ENCODE measurements at places on chromosomes 11 and 22.

DNA sequence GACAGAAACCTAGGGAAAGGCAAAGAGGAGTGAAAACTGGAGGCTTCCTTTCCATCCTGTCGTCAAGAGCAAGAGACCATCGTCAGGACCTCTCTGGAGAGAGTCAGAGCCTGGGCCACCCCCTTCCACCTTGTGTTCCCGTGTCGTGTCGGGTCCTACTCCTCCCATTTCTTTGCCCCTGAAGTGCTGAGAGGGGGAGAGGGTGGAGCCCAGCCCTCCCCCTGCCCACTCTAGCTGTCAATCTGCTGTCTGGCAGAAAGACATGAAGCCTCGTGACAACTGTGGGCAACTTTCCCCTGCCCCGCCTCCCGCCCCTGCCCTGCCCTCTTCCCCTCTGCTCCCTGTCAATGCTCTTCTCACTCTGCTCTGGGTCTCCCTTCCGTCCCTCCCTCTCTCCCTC, 20.6 kb downstream of the ANKK1 start:
- no peak for DNase-seq

DNA sequence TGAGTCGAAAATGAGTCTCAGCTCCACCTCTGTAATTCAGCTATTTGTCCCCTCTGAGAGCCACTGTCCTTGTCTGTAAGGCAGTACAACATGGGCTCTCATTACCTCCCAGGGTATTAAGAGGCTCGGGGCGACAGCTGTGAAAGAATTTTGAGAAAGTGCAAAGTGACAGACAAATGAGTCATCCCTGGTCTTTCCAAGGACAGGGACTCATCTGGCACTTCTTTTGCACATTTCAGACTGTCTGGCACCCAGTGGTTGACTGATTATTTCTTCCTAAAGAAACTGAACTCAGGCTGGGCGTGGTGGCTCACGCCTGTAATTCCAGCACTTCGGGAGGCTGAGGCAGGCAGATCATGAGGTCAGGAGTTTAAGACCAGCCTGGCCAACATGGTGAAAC, 62.1 kb upstream of the ARFGAP3 start:
- DNase-seq: no peak

GRCh38 chr11:32949739-32950138, 57.1 kb downstream of the QSER1 start:
- DNase-seq: no peak

- no peak for DNase-seq
Measured at GRCh38 chr22:46414704-46415103, 79.2 kb downstream of the TRMU start.

DNA sequence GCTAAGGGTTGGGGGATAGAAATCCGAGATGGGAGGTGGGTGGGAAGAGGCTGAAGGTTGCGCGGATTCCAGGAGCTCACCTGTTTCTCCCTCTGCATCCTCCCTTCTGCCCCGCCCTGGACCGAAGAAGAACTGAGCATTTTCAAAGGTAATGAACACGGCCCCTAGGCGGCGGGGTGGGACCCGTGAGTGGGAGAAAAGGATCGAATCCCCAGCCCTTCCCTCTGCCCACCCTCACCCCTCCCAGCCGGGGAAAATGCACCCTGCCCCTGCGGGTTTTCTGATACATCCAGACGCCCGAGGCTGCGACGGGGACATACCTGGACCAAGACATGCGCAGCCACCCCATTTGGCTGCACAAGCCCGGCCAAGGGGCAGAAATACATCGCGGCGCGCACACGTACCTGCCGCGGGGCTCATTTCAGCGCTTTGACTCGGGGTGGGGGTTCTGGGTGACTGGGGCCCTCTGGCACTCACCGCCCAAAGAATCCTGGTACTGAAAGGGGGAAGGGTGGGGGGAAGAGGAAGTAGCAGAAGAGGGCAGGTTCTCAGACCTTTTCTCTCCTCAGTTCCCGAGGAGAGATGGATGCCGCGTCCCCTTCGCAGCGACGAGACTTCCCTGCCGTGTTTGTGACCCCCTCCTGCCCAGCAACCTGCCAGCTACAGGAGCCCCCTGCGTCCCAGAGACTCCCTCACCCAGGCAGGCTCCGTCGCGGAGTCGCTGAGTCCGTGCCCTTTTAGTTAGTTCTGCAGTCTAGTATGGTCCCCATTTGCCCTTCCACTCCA, 6.0 kb downstream of the VSIG2 start:
- DNase-seq: peak; percentile 72

DNA sequence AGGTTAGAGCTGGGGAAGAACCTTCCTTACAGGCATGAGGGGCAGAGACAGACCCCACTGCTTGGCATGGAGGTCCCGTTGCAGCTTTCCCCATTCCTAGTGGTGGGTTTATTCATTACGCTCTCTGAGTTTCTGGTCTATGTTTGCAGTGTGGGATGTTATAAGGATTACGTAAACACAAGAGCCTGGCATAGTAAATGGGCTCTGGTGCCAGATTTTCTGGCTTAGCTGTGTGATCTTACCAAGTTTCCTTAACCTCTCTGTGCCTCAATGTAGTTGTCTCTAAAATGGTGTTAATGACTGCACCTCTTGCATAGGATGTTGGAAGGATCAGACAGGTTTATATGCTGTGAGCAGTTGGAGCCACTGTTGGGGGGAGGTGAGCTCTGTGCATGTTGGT, 15.1 kb downstream of the DTX4 start:
- DNase-seq: no peak

- no peak for DNase-seq
Measured at GRCh38 chr11:120756931-120757330, 245.4 kb downstream of the GRIK4 start.
